ENCODE measurements at places on chromosomes 6 and 20. TPM values are rescaled to one million over a fixed set of nuclear protein-coding genes. Genes with fewer than 3 reads are reported as not detected.
A peak's percentile ranks its signal among the peaks of the same experiment; 100 is the strongest.

DNA sequence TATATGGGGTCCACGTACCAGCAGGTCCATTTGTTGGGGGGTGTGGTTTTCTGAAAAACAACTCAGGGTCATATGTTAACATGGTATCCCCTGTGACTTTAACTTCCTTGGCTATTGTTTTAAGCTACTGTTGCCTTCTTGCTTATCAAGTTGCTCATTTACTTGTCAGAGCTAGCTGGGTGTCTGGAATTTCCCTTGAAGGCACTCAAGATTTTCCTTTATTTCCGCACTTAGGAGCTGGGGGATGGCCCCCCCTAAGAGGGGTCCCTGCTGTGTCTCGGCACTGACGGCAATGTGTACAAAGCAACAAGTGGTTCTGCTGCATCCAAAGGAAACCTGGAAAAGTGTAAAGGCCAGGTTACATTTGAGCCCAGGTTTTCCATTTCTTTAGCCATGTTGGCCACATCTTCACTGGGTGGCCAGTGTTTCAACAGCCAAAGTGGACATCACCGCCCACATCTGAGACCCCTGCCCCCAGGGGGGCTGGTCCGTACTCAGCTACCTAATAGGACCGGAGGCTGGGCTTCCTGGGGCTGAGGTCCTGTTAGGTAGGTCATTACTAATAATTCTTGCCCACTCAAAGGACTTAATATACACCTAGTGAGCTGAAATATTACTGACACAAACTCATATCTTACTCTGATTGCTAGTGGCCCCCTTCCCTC is 24.8 kb upstream of the SYNDIG1 start:
- no peak for DNase-seq

OGFRL1 gene
- total RNA-seq = 14.4 TPM

DNA sequence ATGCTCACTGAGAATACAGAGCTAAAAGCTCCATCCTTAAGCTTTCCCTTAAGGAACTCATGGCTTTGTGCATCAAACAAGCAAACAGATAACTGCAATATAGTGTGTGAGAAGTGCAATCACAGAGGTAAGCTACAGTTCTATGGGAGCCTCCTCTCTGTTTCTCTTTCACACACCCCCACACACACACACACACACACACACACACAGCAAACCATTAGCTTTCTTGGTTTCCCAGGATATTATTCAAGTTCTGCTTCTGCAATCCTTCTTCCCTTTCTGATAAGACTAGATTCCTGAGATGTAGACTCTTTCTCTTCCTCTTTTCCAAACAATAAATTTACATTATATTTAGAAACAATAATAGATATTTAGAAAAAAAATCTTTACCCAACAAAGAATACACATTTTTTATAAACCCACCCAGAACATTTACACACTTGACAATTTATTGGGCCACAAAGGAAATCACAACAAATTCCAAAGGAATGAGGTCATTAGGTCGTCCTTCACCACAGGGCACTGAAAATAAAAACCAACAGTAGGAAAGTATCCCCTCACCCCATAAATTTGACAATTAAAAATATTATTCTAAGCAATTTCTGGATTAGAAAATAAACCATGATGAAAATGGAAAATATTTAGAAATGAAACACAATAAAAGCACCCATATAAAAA is 9.3 kb upstream of the GFOD1 start:
- DNase-seq = no peak

- peak; percentile 86 for DNase-seq
Measured at GRCh38 chr6:5435449-5435848, 174.1 kb downstream of the FARS2 start.

GRCh38 chr6:19167251-19167650 is 669.9 kb upstream of the ID4 start:
- DNase-seq = no peak

- no peak for DNase-seq
Measured at GRCh38 chr6:87094576-87094975, 330 bp downstream of the CGA start.

GRCh38 chr6:148857798-148858390 is 111.1 kb downstream of the UST start:
- DNase-seq = peak; percentile 95

TP53TG5 gene
- not detected for total RNA-seq

DNA sequence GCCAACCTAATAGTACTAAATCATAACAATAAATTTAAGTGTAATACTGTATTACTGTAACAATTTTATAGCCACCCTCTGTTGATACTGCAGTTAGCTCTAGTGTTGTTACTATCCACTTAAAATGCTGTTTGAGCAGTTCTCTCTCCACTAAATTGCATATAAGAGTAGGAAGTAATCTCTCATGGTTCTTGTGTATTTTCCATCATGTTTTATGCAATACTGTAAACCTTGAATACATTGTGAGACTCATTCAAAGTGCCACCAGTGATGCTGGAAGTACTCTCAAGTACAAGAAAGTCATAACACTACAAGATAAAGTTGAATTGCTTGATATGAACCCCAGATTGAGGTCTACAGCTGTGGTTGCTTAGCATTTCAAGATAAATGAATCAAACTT is 65.5 kb downstream of the WASF1 start:
- no peak for DNase-seq

PHACTR3 gene
- total RNA-seq = not detected

DNA sequence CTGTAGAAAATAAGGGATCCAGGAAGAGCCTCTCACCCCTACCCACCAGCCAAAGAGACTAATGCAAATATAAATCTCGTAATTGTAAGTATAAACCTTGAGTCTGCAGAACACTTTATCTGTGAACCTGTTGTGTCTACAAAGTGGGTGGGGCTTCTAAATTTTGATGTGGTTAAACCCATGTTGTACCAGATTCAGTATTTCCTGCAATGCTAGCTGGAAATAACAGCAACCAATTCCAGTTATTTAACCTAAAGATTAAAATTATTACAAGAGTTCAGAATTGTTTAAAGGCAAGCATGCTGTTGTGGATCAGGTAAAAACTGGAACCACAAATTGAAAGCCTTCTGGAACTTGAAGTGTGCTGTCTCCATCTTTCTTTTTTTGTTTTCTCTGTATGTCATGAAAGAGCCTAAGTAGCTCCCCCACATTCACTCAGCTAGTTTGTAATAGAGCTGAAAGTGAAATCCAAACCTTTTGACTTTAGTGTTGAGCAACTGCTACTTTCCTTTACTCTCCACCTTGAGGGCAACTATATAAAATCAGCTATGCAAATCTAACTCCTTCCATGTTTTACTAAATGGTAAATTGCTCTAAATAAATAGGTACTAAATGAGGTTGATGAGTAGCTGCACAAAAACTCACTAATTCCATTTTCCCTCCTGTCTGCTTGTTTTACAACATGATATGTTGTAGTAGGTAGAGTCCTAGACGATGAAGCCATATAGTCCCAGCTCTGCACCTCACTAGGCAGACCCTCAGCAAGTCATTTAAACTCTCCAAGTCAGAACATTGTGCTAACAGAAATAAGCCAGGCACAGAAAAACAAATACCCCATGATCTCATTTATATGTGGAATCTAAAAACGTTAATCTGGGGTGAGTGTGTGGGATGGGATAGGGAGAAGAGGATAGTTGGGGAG is 17.9 kb upstream of the THEMIS start:
- DNase-seq = no peak

DNA sequence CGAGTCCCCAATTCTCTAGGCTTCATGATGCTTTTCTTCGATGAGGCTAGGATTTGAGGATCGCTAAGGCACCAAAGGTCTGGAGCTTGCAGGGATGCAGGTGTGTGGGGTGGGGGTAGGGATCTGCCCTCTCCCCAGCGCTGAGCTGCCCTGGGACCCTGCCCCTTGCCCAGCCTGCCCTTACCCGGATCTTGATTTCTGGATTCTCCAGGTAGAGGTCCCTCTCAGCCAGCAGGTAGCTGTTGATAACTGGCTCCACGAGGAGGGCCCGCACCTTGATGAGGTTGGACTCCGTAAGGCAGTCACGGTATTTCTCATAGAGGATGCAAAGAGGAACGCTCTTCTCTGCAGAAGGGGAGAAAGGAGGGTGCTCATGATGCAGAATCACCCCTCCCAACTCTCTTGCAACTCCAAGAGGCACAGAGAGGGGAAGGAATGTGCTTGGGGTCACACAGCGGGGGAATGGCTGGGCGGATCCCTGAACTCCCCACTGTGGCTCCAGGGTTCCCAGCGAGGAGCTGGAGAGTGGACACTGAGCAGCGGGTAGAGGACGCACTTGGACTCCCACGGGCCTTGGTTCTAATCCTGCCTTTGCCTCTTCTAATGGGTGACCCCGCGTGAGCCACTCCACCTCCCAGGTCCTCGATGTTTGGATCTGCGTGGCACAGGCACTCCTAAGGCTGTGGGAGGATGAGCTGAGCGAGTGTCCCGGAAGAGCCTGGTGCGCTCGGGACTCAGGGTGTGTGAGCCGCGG is 32.7 kb downstream of the TGM2 start:
- no peak for DNase-seq

DNA sequence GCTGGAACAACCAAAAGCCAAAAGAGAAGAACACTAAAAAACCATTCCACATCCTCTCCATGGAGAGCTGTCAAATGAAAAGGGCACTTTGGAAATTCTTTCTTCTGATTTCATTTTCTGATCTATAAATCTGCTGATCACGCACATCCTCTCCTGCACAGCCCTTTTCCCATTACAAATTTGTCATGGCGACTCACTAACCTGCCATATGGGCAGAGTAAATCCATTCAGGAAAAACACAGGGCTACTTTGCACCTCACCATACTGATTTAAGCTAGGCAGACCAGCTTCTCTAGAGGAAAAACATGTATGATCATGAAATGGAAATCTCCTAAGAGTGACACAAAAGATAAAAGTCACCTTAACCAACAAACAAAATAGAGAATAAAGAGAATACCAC is 26.0 kb downstream of the TOMM6 start:
- no peak for DNase-seq

XKR7 gene
- not detected for total RNA-seq

BNIP5 gene
- not detected for total RNA-seq

DNA sequence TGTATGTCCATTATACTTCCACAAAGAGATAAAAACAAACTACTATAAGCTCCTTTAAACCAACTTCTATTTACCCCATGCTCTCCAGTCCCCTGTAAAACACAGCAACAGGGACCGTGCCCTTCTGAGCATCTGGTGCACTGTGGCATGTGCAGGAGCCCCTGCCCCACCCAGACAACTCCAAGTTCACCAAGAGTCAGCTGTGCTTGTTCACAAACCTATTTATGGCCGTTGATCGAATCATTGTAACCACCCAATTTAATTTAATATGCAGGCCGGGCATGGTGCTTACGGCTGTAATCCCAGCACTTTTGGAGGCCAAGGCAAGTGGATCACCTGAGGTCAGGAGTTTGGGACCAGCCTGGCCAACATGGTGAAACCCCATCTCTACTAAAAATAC is 13.7 kb upstream of the BLCAP start:
- DNase-seq = no peak

GRCh38 chr6:71031912-71032311 is 75.1 kb upstream of the B3GAT2 start:
- peak; percentile 17 for DNase-seq

PRDM13 gene
- total RNA-seq = not detected

CLVS2 gene
- total RNA-seq = not detected

DNA sequence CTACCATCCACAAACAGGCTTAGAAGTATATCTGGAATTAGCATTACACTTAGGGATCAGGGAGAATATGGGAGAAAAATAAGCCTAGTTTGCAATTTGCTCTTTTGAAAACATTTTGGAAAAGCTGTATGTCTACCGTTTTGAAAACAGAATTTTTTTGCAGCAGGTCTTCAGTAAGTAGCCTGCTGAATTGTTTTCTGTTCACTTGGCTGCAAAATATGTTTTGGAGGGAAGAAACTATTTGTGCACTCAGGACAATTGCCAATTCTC is 39.6 kb downstream of the ILRUN start:
- no peak for DNase-seq

- DNase-seq = no peak
Measured at GRCh38 chr20:62198496-62198895, 15.7 kb downstream of the MTG2 start.

DNA sequence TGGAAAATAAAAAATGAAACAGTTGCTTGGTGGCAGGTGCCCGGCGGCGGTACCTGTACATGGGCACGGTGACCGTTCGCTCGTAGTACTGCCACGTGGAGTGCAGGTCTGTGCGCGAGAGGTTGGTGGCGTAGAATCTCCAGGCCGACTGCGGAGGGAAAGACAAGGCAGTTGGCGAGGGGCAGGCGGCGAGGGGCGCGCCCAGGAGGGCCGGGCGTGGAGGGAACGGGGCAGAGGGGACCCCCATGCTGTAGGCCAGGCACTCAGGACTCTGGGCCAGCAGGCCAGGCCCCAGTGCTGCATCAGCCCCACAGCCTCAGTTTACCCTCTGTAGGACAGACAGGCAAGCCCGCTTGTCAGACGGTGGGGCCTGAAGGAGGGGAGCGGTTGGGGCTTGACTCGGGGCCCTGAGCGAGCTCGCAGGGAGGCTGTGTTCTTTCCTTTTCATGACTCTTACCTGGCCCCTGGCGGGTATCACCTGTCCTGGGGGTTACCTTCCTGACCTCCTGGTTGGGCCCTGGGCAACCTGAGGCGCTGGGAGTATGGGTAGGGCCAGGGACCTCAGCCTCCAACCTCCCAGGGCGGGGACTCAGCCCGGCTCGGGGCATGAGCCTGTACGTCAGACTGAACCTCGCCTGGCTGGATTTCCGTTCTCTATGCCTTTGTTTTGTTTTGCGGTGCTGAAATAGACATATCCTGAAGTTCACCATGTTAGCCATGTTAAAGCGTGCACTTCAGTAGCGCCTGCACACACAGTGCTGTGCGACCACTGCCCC is 38.5 kb downstream of the KCNQ2 start:
- no peak for DNase-seq

DNA sequence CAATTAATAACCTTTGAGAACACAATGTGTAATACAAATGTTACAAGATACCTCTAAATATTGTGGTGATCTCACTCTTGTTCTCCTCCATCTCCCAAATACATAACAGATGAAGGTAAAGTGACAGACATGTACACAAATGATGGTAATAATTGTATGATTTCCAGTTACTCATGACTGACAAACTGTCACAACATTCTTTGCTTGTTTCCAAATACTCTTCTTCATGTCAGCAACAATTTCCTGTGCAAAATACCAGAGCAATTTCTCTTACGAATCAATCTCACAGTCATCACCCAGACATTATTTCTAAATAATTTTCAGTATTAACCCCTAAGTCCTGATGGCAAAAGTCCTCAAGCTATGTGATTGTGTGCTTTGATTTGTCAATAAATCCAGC is 92.9 kb downstream of the RPS12 start:
- DNase-seq = peak; percentile 11

TFAP2A gene
- total RNA-seq = 0.72 TPM

LY6G6F gene
- not detected for total RNA-seq

- DNase-seq = peak; percentile 24
Measured at GRCh38 chr6:22917344-22917743, 348.0 kb downstream of the HDGFL1 start.

GRCh38 chr6:146357578-146358430 is 185.8 kb upstream of the RAB32 start:
- DNase-seq = peak; percentile 27

DNA sequence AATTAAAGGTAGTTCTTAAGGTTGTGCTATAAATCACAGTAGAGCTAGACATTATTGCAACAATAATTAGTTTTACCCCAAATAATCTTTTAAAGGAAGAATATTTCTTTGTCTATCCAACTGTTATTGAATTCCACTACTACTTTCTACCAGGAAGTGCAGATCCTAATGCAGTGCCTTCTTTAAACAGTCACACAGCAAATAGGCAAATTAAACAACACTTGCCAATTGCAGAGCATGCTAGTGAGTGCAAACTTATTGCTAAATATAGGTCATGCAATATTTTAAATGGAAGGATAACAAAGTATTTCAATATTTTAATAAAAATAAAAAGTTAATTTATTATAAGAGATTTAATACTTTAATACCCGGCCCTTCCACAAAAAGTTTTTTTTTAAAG is 107.3 kb upstream of the BCLAF1 start:
- DNase-seq = no peak

- DNase-seq = no peak
Measured at GRCh38 chr6:31785475-31785874, 8.3 kb upstream of the VWA7 start.

All from IMR-90 (cell line).